Skin of body (tissue), 3 donors: ENCODE measurements at places on chromosomes 11 and 22.
A peak's percentile ranks its signal among the peaks of the same experiment; 100 is the strongest.

- DNase-seq = no peak
These were observed 40.6 kb downstream of the MN1 start for GRCh38 chr22:27761000-27761399.

GRCh38 chr11:8775332-8775731, 92.7 kb downstream of the RPL27A start:
- DNase-seq = no peak

GRCh38 chr22:46213052-46213451, 37.0 kb downstream of the CDPF1 start:
- DNase-seq = no peak

- DNase-seq = no peak
These were observed 539.3 kb downstream of the SOX6 start for GRCh38 chr11:15817001-15817400.

GRCh38 chr11:94581926-94582325, 14.8 kb downstream of the PIWIL4 start:
- no peak for DNase-seq

- DNase-seq = no peak
These were observed 29.1 kb upstream of the ANO1 start for GRCh38 chr11:70049045-70049444.

DNA sequence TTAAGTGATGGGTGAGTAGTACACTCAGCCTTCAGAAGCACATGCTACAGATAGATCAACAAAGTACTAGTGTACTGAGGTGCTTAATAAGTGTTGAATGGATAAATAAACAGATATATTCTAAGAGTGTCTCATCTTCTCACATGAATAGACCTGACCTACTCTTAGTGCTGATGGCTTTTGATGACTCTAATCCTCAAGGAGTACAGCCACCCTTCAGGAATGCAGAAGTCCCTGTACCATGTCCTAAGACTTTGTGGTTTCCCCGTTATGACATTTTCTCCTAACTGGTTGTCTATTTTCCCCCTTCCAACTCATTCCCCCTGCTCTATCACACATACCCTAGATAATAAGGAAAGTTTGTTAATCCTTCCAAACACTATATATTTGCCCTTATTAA, 61.6 kb downstream of the C11orf65 start:
- DNase-seq = no peak

- no peak for DNase-seq
These were observed 59.9 kb upstream of the CFAP300 start for GRCh38 chr11:101987370-101987769.

- peak; percentile 30 for DNase-seq
These were observed at the start of gene PAMR1 for GRCh38 chr11:35525501-35526175. Gene PAMR1, minus strand, starts transcription at chr11:35525616. Its CDS starts 31 bp downstream, at chr11:35525585.

- no peak for DNase-seq
These were observed 26.5 kb upstream of the PRDM10 start for GRCh38 chr11:130029137-130029536.

GRCh38 chr22:41910050-41911000, 4.5 kb downstream of the SHISA8 start:
- no peak for DNase-seq

GRCh38 chr11:38226684-38227083, 1628.6 kb upstream of the RAG2 start:
- DNase-seq = no peak
